ENCODE measurements at places on chromosomes 16 and 17.

DNA sequence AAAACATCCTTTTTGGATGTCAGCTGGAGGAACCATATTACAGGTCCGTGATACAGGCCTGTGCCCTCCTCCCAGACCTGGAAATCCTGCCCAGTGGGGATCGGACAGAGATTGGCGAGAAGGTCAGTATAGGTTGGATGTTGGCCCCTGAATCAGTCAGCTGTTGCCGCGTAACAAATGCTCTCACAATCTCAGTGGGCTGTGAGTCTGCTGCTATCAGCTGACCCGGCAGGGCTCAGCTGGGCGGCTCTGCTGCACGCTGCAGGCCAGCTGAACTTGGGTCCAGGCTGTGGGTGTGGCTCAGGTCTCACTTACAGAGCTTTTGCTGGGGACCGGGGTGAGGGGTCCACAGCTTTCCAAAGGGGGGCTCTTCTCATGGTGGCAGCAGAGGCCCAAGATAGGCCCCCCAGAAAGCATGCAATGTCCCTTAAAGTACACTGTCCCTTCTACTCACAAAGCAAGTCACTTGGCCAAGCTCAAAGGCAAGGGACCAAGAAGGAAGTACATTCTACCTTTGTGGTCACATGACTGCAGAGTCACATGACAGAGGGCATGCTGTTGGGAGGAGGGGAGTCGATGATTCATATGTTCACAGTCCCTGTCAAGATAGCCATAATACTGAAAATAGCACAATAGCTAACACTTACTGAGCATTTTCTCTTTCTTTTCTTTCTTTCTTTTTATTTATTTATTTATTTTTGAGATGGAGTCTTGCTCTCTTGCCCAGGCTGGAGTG is 134.2 kb downstream of the ABCC1 start:
- no peak for DNase-seq

DNA sequence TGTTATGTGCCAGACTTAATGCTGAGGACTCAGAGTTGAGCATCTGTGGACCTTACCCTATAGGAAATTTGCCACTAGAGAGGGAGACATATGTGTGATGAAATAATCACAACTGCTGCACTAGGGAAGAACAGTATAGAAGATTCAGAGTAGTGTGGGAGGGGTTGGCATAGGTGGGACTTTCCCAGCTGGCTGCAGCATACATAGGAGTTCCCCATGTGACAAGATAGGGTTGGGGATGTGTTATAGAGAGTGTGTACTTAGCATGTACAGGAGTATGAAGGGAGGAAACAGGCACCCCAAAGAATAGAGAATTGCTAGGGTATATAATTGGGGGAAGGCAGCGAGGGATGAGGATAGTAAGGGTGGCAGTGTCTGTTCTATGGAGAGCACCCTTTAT is 2.9 kb downstream of the NUP93 start:
- peak; percentile 27 for DNase-seq

DNA sequence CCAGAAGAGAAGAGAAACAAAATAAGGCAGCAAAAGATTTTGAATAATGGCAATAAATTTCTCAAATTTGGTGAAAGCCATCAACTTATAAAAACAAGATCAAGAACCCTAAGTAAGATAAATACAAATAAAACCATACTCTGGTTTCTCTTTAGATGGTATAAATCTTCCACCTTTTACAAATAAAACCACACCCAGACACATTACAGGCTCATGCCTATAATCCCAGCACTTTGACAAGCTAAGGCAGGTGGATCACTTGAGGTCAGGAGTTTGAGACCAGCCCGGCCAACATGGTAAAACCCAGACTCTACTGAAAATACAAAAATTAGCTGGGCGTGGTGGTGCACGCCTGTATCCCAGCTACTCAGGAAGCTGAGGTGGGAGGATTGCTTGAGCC is 43.8 kb downstream of the TTLL6 start:
- no peak for DNase-seq

GRCh38 chr17:60641810-60642220 is 35.8 kb upstream of the BCAS3 start:
- DNase-seq, result peak; percentile 37

- no peak for DNase-seq
Measured at GRCh38 chr16:88466175-88466862, 13.2 kb downstream of the ZFPM1 start.

DNA sequence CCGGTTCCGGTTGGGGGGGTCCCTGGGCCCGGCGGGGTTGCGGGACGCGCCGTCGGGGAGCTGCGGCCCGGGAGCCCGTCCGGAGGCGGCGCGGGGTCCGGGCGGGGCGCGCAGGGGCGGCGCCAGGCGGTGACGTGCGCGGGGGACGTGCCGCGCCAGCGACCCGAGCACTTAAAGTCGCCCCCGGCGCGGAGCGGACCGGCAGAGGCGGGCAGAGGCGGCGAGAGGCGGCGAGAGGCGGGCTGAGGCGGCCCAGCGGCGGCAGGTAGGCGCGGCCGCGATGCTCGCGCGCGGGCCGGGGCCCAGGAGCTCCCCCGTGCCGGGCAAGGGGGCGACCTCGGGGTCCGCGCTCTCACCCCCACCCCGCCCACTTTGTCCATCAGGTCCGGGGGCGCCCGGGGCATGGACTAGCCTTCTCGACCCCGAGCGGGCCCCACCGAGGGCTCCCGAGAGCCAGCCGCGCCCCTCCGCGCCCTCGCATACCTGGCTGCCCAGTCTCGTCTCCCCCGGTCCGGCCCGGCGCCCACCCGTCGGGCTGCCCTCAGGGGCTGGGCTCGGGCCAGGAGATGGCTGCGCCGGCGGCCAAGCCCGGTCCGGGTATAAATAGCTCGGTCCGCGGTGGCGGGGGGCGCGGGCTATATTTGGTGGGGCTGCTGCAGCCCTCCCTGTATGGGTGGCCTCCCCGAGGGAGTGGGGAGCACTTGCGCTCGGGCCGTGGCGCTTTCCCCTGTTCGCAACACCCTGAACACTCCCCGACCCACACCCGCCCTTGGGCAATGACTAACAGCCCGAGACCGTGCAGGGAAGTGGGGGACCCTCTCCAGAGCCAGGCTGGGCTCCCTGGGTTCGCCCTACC is at the start of gene SLC16A3:
Gene SLC16A3, plus strand, starts transcription at position 201 of the 856 bp plus-strand sequence. CDS start 6,967 bp downstream, outside the sequence.
- peak; percentile 76 for DNase-seq

DNA sequence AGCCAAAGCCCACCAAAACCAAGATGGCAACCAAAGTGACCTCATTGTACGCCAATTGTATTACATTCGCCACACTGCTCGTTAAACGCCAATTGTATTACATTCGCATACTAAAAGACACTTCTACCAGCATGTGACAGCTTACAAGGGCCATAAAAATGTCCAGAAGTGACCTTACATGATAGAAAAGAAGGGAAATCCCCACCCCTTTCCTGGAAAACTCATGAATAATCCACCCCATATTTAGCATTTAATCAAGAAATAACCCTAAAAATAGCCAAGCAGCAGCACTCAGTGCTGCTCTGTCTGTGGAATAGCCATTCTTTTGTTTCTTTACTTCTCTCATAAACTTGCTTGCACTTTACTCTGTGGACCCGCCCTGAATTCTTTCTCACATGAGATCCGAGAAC is 25.7 kb downstream of the PSMD7 start:
- no peak for DNase-seq

DNA sequence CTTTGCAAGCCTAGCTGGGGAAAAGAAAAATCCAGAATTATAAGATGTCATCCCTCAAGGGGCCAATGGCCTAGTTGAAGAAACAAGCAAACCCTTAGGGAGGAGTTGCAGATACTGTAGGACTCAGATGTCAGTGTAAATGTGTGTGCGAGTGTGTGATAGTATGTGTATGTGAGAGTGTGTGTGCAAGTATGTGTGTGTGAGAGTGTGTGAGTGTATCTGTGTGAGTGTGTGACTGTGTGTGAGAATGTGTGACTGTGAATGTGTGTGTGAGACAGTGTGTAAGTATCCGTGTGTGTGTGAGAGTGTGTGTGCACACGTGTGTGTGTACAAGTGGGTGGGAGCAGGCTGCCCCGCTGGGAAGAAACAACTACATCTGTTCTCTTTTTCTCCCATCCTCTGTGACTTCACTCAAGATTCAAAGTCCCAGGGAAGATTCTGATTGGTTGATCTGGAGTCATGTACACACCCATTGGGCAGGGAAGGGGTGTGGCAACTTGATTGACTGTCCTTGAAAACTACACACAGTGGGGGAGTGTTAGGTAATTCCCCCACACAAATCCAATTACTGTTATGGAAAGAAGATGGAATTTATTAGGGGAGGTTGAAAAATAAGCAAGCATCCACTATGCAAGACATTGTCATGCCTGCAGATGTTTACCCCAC is 40.7 kb downstream of the IRX3 start:
- DNase-seq, result no peak

GRCh38 chr16:89014403-89015230 is 37.6 kb upstream of the CBFA2T3 start:
- no peak for DNase-seq

DNA sequence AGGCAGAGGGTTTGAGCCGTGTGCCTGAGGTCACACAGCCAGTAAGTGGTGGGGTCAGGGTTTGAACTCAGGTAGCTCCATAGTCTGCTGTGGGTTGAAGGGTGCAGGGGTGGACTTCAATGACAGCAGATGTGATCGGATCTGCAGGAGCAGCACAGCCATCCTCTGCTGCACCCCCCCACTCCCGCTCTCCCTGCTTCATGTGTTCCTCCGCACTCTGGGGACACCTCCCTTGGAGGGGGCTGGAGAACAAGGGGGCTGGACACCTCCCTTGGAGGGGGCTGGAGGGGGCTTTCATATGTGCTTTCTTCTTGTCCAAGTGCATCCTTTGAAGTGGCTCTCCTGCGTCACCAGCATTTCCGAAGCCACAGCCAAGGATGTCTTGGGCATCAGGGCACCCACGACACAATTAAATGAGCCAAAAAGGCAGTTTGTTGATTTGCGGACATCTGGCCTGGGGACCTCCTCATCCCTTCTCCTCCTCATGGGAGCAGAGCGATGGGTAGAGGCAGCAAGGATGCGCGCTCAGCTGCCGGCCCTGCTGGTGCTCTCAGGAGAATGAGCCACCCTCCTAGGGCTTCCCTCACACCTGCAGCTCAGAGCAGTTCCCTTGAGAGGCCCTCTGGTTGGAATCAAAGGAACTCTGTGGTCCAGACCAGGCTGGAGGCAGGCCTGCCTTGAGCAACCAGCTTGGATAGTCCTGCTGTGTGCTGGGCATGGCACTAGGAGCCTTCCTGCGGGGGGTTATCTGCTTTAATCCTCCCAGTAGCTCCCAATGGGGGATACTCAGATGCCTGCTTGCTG is 26.2 kb downstream of the WSCD1 start:
- DNase-seq, result no peak

GRCh38 chr16:79997257-79997656 is 396.7 kb upstream of the MAF start:
- no peak for DNase-seq

All from T-helper 2 cell treated with Interferon-gamma antibody and Interleukin-4, amounts not matched to agents 5 μg/mL and 100 μg/mL, for 36 hours (primary cell).